ENCODE measurements at places on chromosomes 16 and 17.
A peak's percentile ranks its signal among the peaks of the same experiment; 100 is the strongest.

GRCh38 chr17:76805319-76805718, 62.9 kb upstream of the MGAT5B start:
- no peak for DNase-seq

- DNase-seq = no peak
Observed at GRCh38 chr17:33166472-33166871, 126.6 kb downstream of the ASIC2 start.

- DNase-seq = peak; percentile 31
Observed at GRCh38 chr17:29760279-29761039, 137.7 kb upstream of the CORO6 start.

GRCh38 chr17:57121308-57122042, 36.4 kb downstream of the AKAP1 start:
- peak; percentile 27 for DNase-seq
